ENCODE measurements at places on chromosomes 5 and 9. TPM values are rescaled to one million over a fixed set of nuclear protein-coding genes. Genes with fewer than 3 reads are reported as not detected.

Gene MZB1
- polyA plus RNA-seq = 0.13 TPM

DNA sequence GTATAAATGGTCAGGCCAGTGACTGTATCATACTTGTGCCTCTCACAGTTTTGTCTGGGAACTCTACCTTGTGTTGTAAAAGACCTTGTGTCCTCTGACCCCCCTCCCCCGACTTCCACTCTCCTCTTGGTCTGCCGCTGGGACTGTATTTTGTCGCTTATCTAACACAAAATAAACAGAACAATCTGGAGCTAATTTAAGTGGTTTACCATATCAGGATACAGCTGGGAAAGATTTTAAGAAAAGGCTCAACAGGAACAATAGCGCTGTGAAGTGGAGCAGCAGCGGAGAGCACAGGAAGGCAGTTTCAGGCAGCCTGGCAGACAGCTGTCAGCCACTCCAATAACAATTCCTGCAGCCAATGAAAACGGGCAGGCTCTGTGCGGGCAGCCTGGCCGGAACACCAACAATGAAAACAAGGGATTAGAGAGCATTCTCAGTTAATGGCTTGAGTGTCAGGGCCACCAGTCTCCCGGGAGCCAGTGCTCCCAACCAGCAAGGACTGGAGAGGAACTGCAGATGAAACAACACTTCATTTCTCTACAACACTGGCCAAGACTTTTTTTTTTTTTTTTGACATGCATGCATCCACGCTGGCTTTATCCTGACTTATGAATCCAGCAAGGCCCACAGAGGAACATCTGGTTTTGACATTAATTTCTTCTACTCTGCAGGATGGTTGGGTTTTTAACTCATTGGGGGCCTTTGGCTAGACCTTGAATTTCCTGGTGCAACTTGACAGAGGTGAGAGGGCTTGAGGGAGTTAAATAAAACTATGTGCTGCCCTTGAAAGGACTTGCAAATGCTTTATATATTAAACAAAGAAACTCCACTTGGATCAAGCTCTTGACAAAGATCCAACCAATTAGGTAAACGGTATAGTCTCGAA, 76.7 kb downstream of the ARSB start:
- no peak for DNase-seq

- no peak for DNase-seq
Measured at GRCh38 chr9:134296301-134297082, 29.8 kb upstream of the RXRA start.

- no peak for DNase-seq
Measured at GRCh38 chr9:134378901-134379338, 52.7 kb downstream of the RXRA start.

Gene LHX3
- not detected for polyA plus RNA-seq

DNA sequence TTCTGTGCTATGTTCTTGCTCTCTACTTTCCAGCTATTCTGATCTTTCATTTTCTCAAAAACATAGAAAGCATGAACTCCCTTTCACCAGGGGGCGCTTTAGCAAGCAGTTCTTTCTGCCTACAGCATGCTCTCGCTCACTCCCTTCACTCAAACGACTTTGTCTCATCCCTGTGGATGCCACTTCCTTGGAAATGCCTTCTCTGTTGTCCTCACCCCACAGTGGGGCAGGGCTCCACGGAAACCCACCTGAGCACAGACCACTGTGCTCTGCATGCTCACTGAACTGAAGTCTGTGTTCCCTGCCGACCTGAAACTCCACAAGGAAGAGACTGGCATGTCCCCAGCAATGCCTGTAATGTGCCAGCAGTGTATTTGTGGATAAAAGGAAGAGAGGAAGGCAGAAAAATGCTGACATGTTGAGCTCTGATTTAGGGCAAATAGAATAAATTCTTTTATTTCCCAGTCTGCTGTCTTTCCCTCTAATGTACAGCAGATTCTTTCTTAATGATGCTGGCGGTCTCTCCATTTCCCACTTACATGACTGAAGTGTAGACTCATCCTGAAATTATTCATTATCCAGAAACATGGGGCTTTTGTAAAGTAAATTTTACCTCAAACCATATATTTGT, 4.9 kb upstream of the ROR2 start:
- no peak for DNase-seq

DNA sequence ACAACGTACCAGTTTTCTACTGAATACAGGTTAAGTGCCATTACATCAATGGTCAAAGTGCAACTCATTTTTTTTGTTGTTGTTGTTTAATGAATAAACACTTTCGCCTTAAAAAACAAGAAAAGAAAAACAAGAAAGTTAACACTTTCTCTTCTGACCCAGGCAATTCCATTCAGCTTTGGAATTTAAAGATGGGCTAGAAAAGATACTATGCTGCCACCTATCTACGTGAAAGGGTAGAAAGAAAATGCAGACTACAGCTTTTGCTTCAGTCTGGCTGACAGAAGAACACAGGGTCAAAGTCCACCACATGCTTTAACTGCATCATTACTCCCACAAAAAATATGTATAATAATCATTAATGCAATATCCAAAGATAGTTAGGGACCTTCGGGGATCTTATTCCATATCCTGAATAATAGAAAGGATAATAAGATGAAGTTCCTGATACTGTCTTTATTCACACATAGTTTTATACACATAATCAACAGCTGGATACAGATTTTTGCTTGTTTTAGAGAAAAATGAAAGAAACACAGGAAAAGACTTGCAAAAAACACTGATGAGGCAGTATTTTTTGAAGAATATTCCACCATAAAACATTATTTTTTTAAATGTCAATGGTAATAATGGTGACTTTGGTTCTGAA, 40.4 kb downstream of the ZDHHC21 start:
- no peak for DNase-seq

Data from keratinocyte (primary cell).